ENCODE measurements at places on chromosomes 13 and 19.

- no peak for DNase-seq
These were observed 4.1 kb downstream of the ISYNA1 start for GRCh38 chr19:18433735-18434398.

DNA sequence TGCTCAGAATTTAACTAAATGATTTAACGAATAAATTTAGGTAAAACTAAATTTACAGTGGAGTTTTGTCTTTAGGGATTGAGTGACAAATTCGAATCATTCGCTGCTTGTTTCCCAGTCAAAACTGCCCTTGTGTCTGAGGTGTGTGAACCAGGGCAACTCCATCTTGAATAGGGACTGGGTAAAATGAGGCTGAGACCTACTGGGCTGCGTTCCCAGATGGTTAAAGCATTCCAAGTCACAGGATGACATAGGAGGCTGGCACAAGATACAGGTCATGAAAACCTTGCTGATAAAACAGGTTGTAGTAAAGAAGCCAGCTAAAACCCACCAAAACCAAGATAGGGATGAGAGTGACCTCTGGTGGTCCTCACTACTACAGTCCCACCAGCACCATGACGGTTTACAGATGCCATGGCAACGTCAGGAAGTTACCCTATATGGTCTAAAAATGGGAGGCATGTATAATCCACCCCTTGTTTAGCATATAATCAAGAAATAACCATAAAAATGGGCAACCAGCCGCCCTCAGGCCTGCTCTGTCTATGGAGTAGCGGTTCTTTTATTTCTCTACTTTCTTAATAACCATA lies 10.2 kb upstream of the ANKRD10 start:
- peak; percentile 44 for DNase-seq

GRCh38 chr13:76853921-76854608 lies 32.1 kb downstream of the KCTD12 start:
- no peak for DNase-seq

GRCh38 chr19:46728693-46729339 lies 11.9 kb upstream of the PRKD2 start:
- peak; percentile 88 for DNase-seq

GRCh38 chr13:80475718-80476117 lies 134.8 kb upstream of the SPRY2 start:
- DNase-seq = no peak

Measured in activated CD8-positive, alpha-beta T cell treated with anti-CD3 and anti-CD28 coated beads for 36 hours (primary cell).